Fibroblast of skin of scalp (primary cell): ENCODE measurements at places on chromosomes 4 and X.

- no peak for DNase-seq
These were observed 30.8 kb upstream of the AFAP1 start for GRCh38 chr4:7970361-7970946.

GRCh38 chr4:5034206-5034605 lies 14.9 kb upstream of the CYTL1 start:
- DNase-seq = no peak

GRCh38 chr4:28004520-28004919 lies 1143.9 kb downstream of the STIM2 start:
- DNase-seq = no peak

GRCh38 chr4:8157496-8157895 lies 1.1 kb downstream of the ABLIM2 start:
- DNase-seq = no peak

DNA sequence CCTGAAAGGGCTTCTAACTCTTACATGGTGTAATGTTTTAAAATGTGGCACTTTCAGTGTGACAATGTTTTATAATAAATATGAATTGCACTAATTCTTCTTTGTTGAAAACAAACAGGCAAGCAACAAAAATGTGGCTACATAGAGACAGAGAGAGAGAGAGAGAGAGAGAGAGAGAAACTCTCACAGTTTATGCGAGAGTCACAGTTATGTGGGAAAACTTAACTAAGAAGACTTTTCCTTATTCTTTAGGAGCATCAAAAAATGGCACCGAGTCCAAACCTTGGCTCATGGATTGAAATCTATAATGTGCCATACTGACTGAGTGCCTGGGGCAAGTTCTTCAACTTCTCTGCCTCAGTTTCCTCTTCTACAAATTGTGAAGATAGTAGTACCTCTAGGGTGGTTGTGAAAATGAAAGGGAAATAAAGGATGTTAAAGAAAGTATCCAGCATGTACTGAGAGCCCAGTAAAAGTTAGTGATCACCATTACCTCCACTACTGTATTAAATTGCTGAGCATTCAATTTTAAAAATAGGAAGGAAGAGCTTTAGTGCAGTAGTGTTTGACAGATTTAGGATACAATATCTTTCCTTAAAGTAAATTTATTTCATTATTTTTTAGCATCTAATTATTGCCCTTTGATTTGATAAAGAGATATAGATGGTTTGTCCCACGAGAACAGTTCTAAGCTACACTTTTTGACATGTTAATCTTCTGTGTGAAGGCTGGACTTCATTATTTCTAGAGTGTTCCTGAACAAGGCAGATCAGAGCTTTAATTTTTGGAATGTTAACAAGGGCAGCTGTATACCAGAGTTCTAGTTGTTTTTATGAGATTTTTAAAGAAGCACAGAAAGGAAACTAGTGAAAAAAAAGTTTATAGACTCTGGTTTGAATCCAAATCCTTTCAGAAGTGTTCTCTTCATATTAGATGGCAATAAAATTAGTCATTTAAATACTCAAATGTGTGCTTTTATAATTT lies 187.5 kb upstream of the ANK2 start:
- DNase-seq = no peak
